ENCODE measurements at places on chromosomes 4 and X.

DNA sequence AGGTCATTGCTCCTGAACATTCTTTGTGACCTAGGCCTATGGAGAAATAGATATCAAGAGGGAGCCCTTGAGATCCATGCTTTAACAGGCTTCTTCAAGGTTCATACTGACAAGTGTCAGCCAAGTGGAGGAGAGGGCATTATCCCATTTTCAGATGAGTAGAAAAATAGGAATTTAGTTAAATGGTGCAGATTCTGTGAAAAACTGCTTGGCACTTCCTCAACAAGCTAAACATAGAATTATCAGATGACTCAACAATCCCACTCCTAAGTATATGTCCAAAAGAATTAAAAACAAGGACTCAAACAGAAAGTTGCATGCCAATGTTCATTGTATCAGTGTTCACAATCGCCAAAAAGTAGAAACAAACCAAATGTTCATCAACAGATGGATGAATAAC lies 43.8 kb upstream of the KCNIP4 start:
- no peak for DNase-seq

DNA sequence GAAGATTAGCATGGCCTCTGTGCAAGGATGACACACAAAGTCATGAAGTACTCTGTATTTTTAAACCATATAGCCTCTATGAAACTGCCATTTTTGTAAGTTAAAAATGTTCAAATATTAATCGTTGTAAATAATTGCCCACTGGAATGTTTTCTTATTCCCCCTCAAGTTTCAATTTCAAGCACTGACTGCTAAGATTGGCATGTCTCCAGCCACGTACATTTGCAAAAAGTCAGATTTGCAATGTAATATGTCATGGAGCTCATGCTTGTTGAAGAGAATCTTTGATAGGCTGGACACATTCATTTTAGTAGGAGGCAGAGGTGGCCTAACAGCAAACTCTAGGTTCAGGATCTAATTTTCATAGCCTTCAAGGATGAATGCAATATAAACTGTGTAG lies 124.7 kb downstream of the CBR4 start:
- DNase-seq = no peak

GRCh38 chrX:40420899-40421729 lies 159.7 kb upstream of the ATP6AP2 start:
- peak; percentile 4 for DNase-seq

DNA sequence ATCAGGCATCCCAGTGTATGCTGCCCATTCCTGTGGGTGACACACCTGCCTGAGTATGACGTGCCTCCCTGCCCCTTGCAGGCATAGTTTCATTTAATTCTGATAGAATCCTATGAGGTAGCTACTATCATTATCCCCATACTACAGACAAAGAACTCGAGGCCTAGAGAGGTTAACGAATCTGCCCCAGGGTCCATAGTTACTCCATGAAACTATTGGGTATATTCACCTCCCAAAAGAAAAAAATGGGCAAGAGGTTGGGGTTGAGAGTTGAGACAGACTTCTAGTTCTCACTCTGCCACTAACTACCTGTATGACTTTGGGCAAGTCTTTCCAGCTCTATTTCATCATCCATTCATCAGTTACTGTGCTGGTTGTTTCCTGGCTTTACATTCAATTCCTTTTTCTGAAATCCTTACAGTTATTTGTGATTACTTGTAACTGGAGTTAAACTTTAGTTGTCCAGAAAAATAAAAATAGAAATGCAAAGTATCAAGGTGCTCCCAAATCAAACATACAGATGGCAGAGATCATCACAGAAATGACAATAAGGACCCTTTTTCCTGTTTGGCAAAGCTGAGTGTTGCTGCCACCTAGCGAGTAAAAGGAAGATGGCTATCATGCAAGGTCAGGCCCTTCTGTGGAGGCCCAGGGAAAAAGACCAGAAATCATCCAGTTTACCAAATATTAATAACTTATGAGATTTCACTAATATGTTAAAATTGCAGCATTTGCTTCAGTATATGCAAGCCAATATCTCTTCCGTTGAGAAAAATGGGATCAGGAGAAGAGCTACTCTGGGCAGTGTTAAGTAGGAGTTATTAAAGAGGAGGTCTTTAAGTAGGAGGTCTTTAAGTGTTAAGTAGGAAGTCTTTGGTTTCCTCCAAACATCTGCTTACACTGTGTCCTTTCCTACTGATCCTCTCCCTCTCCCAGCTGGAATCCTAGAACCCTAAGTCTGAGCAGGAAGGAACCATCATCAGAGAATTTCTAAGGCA lies 17.1 kb upstream of the MAP7D3 start:
- DNase-seq = peak; percentile 15

DNA sequence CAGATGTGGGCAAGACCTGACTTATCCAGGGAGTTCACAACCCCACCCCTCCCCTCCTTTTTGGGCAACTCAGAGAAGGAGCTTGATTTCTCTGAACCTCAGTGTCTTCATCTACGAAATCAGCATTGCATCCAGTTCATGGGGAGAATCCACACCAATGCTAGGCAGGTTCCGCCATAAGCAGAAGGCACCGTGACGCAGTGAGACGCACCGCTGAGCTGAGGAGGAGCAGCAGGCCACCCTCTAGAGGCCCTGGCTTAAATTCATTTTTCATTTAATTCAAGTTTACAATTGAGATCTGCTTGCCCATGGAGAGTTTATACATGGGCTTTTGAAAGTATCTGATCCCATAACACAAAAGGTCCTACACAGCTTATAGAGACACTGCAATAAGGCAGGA lies 55.7 kb downstream of the CPZ start:
- no peak for DNase-seq

GRCh38 chr4:156889616-156890594 lies 81.7 kb downstream of the PDGFC start:
- no peak for DNase-seq

GRCh38 chrX:104621781-104622180 lies 55.8 kb downstream of the IL1RAPL2 start:
- DNase-seq = no peak

DNA sequence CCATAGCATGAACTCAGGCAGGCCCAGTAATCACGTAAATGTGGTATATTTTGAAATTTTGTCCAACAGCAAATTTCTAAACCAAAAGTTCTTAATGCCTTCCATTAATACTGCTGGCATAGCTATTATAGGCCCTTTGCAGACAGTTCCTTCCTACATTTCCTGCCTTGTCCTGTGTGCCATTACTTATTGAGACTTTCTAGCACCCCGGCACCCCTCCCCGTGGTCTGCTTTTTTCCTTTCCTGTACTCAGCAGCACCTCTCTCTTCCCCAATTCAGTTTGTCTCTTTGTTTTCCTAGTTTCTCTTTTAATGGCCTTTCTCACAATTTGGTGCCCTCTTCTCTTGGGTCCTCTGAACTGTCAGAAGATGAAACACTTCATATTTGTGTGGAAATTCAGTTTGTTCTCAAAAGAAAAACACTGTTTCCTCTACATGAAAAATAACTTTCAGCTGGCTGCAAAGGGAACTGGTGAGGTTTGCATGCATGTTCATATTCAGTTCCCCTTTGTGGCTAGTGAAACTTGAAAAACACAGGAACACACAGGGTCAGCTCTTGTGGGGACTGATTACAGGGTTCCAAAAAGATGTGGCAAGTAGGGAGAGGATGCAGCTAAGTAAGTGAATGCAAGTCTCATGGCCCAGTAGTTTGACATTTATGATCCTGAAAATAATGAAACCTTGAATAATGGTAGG lies 17.1 kb downstream of the GPR34 start:
- DNase-seq = no peak

DNA sequence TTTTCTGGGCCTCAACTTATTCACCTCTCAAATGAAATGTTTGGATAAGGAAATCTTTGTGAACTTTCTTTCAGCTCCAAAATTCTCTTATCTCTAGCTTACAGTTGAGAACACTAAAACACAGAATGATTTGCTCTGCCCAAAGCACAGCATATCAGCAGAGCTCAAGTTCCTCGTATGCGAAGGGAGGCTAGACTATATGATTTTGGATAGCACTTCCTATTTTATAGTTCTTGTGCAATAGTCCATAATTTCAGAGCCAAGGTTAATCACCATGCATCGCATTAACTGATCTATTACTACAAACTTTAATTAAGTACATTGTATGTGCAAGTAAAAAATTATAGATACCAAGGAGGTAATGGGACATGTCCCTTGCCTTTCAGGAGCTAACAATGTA lies 27.0 kb upstream of the KLHL13 start:
- DNase-seq = no peak

DNA sequence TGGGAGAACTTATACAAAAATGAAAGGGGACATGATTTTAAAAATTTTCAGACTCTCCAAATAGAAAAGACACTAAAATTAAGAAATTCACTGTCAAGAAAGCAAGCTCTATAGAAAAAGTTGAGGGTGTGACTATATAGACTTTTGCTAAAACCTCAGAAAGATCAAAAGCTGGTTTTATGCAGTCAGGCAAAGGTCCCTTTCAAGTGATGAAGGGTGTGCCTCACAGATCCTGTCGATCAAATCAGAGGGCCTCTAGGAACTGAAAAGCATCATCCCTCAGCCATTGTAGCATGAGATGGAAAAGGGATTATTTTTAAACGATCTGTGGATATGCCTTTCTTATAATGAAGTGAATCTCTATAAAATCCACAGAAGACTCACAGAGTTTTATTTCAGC lies 116.5 kb downstream of the FAM13A start:
- DNase-seq = no peak

- DNase-seq = no peak
These were observed 9.1 kb upstream of the FGFR3 start for GRCh38 chr4:1783970-1784369.

DNA sequence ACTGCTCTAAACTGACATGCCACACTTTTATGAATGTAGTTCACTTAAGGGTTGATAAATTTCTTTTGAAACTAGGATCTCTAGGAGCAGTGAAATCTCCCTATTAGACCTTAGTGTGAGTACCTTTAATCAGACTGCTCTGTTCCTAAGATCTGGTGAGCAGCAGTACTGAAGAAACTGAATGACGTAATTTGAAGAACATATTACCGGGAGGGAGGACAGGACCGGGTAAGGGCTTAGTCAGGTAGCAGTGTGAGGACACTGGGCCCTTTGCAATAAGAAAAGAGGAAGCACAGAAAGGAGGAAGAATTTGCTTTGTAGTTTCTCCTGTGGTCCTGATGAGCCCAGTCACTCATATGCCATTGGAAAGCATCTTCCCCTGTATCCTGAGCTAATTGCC lies 255.2 kb downstream of the THOC2 start:
- DNase-seq = no peak

- DNase-seq = no peak
These were observed 34.6 kb downstream of the ATXN3L start for GRCh38 chrX:13285229-13285628.

DNA sequence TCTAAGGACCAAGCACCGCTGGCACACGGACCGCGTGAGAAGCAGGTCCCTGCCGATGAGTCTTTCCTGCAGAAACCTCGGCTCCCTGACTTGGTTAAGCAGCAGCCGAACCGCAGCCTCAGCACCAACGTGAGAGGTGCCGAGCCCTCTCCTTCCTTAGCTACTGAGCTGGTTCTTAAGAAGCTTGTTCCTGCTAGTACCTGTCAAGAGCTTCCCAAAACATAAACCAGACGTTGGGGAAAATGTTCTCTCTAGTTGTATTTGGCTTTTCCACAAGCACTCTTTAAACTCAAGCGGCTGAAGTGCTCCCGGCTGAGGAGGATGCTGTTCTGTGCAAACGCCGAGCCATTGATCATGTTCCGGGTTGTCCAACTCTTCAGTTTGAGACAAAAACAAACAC lies 29.3 kb upstream of the TLR3 start:
- no peak for DNase-seq

- no peak for DNase-seq
These were observed 65.4 kb downstream of the CCKAR start for GRCh38 chr4:26424838-26425237.

DNA sequence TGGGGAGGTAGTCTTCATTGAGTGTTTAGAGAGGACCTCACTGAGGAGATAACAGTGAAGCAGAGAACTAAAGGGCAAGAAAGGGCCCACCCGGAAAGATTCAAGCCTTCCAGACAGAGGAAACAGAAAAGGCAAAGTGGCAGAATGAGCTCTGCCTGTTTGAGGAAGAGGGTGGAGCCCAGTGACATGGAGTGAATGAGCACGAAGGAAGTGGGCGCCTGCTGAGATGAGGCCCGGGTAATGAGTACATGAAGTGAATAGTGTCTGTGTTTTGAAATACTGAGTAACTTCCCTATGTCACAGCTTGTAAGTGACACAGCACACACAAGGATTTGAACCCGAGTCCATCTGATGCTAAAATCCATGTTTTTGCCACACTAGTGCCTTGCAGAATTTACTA lies 32.5 kb upstream of the TLR2 start:
- DNase-seq = no peak

DNA sequence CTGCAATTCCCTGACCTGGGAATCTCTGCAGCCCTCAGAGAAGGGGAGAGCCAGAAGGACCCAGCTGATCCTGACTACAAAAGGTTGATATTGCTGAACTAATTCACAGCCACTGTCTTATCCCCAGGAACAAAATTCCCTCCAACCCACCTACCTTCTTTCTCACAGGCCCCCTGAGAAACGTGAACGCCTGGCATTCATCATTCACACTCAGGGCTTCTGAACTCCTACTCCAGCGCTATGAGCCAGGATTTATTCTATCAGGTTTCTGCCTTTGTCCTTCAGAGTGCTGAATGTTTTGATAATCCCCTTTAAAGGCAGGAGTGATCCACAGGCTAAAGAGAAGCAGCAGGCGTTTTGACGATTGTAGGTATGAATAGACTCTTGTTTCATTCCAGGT lies 76.5 kb downstream of the KCNIP4 start:
- no peak for DNase-seq

DNA sequence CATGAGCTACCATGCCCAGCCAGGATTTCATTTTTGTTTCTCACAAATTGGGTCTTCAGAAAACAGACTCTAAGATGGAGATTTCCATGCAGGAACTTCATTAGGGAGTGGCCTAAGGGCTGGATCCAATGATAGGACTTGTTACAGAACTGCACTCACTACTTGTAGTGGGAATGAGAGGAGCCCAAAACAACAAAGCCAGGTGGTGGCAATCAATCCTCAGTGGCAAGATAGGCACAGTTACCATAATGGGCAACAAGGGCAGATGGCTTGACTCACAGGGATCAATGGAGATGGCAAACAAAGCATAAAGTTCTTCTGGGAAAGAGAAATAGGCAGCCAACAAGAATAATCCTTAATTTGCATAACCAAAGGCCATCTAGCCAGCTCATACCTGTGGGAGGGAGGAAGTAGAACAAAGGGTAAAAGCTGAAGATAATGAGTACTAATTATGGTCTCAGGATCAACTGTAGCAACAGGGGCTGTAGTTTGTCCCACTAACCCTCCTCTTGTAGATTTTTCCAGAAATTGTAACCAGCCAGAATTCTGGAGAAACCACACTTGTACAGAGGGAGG lies 72.8 kb upstream of the MAPK10 start:
- no peak for DNase-seq

DNA sequence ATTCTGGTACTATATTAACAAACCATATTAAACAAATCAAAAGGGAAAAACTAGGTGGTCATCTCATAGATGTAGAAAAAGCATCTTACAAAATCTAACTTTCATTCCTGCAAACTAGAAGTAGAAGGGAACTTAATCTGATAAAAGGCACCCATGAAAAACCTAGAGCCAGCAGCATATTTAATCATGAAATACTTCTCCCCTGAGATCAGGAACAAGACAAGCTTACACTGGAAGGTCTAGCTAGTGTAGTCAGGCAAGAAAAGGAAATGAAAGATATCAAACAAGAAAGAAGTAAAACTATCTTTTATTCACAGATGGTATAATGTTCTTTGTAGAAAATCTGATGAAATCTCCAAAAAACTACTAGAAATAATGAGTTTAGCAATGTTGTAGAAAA lies 41.2 kb downstream of the ATP10D start:
- no peak for DNase-seq

GRCh38 chr4:165382640-165383039 lies 3.8 kb downstream of the CPE start:
- DNase-seq = no peak

Data from renal pelvis (tissue), 12 donors.